ENCODE measurements at places on chromosomes 12 and 14.

DNA sequence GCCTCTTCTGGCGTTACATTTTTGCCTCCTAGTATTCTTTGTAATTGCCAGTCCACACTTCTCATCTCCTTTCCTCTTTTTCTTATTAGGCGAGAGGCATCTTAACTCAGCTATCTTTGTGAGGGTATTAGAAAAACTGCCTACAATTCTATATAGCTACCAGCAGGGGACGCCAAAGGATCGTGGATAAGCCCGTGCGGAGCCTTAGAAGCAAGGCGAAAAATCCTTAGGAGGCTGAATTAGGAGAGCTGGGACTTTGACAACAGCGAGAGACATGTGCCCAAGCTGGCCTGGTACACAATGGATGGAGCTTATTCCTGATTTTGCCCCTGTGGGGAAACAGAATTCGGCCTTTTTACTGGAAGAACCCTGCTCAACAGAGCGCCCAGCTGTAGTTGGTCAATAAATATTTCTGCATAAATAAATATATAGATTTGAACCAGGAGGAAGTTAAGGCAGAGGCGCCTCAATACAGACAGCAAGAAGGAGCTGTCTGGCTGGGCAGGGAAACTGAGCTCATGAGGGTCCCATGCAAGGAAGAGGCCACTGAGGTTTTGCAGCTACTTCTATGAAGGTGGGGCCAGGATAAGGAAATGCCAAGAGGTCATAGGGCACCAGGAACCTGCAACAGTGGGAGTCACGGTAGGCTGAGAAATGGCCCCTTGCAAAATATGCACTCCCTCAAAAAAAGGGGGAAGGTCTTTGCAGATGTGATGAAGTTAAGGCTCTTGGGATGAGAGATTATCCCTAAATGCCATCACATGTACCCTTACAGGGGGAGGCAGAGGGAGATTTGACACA, 14.6 kb upstream of the RBM19 start:
- DNase-seq: peak; percentile 61

- peak; percentile 97 for DNase-seq
Measured at GRCh38 chr12:124680863-124681778, 113.7 kb upstream of the NCOR2 start.

GRCh38 chr14:85217412-85217811, 312.5 kb upstream of the FLRT2 start:
- no peak for DNase-seq

DNA sequence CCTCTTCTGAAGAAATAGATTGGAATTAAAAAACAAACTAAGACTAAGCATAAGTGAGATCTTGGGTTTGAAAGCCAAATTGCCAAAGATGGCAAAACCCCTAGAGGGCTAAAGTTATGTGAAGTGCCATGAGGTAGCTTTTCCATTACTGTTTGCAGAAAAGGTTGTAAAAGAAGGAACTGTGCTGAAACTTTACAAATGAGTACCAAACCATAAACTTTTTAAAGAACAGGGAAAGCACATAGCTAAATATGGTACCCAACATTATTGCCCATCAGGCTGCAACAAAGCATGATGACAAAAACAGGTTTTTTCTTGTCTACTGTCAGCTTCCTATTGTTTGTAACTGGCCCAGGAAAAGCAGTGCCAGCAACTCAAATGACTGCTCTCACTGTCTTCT, 224.2 kb downstream of the RAD51B start:
- DNase-seq: no peak

- peak; percentile 89 for DNase-seq
Measured at GRCh38 chr12:570435-570920, 92.8 kb downstream of the NINJ2 start.

DNA sequence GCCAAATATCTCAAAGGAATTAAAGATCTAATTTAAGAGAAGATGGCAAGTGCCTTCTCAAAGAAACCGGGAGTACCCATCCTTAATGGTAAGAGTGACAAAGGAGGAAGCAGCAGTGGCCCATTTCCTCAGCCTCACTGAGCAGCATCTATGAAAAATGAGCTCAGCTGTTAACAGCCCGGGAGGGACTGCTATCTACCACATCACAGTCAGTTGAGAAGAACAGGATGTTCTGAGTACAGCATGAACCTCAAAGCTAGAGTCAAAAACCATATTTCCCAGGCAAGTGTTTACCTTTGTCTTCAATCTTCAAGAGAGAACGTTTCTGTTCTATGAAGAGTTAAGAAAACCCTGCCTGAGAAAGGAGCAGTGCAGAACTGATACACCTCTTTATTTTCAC, 115.0 kb downstream of the BTG1 start:
- DNase-seq: no peak

DNA sequence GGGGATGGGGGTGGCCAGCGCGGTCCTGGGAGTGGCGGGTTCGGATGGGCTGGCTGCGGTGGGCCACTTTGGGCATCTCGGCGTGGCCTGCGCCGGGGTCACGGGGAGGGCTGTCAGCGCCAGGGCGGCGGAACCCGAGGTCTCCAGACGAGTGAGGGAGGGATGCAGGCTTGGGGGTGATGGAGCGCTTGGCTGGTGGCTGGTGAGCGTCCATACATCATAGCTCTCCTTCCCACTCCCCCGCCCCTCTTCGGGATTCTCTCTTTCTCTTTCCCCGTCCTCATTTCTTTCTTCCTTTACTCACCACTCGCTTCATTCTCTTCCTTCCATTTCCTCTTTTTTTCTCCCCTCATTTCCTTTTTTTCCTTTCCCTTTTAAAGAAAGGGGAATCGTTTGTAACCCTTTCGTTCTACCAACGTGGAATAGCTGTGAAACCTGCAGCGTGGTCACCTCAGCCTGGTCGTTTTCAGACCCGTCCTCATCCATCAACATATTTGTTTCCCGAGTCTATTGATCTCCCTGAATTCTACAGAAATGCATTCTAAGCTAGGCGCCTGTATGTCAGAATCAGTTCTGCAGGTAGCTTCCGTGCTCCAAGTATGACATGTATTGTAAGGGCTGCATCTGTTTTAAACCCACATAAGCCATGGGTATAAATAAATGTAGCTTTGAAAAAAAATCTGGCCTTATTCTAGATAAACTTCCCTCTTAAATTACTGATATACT, 260.3 kb upstream of the E2F7 start:
- no peak for DNase-seq

GRCh38 chr14:100615736-100616695, 28.8 kb upstream of the BEGAIN start:
- DNase-seq: no peak

- no peak for DNase-seq
Measured at GRCh38 chr12:43148691-43149090, 403.3 kb downstream of the ADAMTS20 start.

DNA sequence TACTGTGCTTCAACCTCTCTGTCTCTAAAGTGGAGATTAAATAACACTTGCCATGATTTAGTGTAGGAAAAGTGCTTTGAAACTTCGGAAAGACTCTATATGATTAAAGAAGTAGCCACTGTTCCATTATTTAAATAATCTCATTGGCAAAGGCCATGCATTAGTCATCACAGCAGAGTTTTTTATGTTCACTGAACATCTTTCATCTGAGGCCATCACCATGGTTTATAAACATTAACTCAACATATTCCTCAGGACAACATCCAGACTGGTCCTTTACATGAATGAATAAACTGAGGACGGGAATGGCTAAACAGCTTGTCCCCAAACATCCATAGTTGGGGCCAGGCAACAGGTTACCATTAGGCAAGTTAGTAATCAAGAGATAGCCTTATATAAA, 124.6 kb upstream of the FRMD6 start:
- peak; percentile 75 for DNase-seq

DNA sequence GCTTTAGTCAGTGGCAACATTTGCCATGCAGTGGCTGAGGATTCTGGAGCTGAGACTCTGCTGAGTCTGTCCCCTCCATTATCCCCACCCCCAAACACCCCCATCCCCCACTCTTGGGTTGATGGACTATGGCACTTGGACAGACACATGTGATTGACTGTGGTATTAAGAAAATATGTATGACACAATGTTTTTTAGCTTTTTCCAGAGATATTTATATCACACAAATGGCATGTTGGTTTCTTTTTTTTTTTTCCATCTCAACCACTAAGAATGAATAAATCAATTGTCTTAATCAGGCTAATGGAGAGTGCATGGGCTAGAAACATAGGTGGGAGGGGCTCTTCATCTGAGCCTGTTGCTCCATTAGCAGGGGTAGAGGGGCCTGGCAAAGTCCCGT, 30.7 kb upstream of the MAP1LC3B2 start:
- DNase-seq: peak; percentile 46
